ENCODE measurements at places on chromosomes 3 and 15.

DNA sequence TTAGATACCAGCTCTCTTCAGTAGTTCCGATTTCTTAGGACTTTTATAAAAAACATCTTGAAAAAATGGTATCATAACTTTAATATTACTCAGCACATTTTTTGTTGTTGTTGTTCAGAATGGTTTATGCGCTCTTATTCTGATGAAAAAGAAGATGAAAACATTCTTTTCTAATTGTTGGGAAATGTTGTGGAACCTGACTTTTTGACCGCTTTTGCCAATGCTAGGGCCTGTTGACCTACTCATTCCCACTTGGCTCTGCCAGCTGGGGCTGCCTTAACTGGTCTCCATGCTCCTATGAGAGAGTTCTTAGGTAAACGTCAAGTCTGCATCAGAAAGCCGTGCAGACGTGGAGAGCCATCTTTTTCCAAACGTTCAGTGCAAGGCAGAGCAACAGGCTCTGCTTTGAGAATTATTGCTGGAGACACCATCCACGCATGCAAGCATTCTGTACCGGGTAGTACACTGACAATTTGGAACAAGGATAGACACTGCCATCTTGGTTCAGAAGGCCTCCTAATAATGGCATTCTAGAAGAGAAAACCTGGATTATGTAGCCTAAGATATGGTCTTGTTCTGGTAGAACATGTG, 176.8 kb downstream of the GHSR start:
- DNase-seq = no peak

DNA sequence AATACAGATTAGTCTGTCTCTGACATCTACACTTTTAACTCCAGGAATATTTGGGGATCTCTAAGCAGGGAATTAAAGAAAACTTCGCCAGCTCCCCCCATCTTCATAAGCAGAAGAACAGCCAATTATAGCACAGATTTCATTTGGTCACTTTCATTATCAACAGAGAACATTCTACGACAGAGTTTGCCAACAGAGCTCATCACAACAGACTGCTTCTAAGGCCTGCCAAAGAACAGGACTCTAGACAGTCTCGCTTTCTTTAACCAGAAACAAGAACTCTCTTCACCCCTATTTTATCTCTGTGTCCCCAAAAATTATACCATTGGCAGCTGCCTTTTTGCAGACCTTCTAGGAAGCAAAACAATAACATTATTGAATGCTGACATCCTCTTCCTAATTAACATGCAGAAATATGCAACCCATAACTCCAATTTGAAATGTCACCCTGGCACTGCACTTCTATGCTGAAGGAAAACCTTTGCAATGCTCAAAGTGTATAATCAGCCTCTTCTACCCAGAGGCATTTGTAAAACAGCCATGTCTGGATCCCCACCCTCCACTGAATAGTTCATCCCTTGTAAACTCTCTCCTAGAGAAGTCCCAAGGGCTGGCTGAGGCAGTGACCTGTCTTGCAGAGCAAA, 552.8 kb downstream of the MAGI1 start:
- DNase-seq = no peak

- DNase-seq = no peak
These were observed 63.1 kb downstream of the MYH15 start for GRCh38 chr3:108447096-108447847.

DNA sequence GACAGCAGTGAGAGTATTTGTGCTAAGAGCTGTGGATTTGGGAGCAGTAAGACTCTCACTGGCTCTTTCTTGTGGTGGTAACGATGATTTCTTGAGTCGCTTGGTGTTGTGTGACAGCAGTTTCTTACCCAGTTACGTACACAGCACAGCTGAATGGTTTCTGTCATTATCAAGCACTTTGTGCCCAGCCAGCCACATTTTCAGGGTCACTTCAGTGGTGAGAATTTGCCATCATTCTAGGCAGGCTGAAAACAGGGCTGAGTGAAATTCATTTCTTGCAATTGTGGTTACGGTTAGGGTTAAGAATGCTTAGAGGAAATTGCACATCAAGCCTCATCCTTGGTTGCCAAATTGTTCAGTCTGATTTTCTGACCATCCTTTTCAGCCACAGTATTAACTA, 130.1 kb downstream of the RYR3 start:
- DNase-seq = no peak

GRCh38 chr3:7744850-7745249, 756.8 kb upstream of the LMCD1 start:
- no peak for DNase-seq

DNA sequence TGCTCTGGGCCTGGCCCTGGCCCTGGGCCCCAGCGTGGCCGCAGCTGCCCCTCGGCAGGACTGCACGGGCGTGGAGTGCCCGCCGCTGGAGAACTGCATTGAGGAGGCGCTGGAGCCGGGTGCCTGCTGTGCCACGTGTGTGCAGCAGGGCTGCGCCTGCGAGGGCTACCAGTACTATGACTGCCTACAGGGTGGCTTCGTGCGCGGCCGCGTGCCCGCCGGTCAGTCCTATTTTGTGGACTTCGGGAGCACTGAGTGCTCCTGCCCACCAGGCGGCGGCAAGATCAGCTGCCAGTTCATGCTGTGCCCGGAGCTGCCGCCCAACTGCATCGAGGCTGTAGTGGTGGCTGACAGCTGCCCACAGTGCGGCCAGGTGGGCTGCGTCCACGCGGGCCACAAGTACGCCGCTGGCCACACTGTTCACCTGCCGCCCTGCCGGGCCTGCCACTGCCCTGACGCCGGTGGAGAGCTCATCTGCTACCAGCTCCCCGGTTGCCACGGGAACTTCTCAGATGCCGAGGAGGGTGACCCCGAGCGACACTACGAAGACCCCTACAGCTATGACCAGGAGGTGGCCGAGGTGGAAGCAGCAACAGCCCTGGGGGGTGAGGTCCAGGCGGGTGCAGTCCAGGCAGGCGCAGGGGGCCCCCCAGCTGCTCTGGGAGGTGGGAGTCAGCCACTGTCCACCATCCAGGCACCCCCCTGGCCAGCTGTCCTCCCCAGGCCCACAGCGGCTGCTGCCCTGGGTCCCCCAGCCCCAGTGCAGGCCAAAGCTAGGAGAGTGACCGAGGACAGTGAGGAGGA, 21.7 kb downstream of the FBLN2 start:
- no peak for DNase-seq

GRCh38 chr3:64022451-64023186, 675 bp downstream of the PSMD6 start:
- DNase-seq = no peak

- DNase-seq = no peak
These were observed 115.1 kb downstream of the LIPC start for GRCh38 chr15:58546635-58547627.

DNA sequence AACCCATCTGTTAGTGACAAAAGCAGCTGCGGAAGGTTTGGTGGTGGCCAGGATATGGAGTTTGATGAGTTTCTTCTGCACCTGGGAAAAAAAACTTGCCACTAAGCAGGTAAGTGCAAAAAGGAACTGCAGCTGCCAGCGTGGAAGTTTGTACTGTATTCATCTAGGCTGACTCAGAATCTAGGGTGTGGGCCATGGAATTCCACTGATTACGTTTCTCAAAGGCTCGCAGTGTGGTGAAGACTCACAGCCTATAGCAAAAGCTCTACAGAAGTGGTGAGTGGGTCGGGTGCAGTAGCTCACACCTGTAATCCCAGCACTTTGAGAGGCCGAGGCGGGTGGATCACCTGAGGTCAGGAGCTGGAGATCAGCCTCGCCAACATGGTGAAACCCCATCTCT, 334.6 kb upstream of the GRM7 start:
- DNase-seq = no peak

GRCh38 chr3:149315694-149316093, 17.7 kb downstream of the TM4SF18 start:
- DNase-seq = no peak

DNA sequence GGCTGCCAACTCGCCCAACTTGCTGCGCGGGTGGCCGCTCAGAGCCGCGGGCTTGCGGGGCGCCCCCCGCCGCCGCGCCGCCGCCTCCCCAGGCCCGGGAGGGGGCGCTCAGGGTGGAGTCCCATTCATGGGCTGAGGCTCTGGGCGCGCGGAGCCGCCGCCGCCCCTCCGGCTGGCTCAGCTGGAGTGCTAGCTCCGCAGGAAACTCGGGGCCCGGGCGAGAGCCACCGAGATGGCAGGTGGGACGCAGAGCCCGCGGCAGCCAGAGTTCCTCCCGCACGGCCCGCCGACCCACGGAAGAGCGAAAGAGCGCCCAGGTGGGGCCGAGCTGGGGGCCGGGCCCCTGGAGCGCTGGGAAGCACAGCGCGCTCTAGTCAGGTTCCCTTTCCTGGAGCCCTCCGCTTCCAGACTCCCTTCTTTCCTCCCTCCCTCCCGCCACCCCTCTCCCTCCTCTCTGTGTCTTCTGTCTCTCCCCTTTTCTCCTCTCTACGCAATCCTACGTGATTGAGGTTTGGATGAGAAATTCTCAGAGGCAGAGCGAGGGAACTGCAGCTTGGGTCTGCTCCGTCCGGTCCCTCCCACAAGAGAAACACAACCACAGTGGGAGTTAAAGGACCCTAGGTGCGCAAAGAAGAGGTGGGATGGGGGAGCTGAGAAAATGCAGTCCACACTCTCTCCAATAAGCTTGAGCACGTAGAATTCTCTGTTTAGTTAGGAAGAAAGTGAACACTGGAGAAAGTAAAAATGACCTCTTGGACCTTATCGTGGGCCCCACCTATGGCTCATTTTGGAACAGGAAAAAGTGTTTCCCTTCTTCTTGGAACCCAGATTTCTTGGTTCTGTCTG, 317.3 kb downstream of the FGF12 start:
- DNase-seq = no peak

DNA sequence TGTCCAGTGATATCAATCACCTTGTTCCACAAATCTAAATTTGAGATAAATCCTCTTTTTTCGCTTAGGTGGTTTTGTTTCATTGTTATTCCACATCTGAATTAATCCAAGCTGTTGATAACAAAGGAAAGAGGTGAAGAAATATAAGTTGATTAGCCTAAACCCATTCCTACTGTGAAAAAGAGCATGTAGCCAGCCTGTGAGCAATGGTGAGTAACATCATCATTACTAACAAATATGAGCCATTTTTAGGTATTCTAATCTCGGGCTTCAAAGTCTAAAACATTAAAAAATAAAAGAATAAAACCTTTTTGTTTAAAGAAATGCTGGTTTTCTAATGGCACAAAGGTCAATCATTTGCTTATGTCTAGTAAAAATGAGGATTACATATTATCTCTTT, 52.1 kb upstream of the P3H2 start:
- DNase-seq = no peak

GRCh38 chr3:141979050-141979671, 102.7 kb downstream of the ATP1B3 start:
- no peak for DNase-seq

- no peak for DNase-seq
These were observed 284.9 kb upstream of the TBC1D5 start for GRCh38 chr3:18027161-18027939.

DNA sequence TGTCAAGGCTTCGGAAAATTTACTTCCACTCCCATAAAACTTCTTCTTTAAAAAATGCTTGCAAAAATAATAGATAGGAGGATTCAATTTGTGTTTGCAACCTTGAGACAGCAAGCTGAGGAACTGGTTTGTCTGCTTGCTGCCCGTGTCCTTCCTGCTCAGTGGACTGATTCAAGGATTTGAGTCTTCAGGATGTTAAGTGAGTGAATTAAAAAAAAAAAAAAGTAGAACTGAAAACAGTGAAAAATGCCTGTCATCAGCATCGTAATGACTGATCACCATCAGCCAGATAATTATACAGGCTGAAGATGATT, 453.7 kb downstream of the FGF12 start:
- no peak for DNase-seq
